ENCODE measurements at places on chromosomes 2 and 18.
A peak's percentile ranks its signal among the peaks of the same experiment; 100 is the strongest.

DNA sequence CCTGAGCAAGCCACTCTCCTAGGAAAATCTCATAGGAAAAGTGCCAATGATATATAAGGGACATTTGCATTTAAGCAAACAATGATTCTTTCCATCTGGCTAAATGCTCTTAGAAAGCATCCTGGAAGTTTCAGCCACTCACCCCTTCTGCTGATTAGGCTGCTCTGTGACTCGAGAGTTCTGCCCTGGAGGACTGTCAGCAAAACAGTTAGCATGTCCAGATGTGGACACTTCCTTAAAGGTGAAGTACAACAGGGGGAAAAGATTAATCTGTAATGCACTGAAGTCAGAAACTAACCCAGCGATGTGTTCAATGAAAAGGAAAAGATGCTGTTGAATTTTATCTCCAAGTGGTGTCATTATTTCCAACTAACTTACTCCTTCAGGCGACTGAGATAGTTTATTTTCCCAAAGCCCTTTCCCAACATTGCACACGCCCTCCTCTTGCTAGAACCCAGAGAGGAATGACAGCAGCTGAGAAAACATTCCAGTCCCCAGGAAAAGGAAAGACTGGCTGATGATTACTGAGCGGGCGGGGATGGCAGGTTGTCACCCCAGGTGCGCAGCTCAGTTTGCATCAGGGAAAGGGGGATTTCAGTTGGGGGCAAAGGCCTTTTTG lies 214.0 kb downstream of the SS18 start:
- DNase-seq = no peak

GRCh38 chr2:120883607-120884440 lies 148.2 kb downstream of the GLI2 start:
- no peak for DNase-seq

DNA sequence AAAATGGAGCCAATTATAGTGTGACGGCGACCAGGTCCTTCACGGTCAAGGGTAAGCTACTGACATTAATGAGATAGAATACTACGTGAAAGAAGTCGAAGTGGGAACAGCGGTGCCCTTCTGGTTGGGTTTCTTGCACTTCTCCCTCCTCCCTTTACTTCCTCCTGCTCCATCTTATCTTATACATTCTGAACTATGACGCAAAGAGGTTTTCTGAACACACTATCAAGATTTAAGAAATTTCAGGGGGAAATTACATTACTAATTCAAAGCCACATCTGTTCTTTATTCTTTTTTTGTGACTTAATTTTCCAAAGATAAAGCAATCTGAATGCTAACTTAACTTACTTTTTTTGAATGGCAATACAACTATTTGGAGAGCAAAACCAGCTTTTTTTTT lies 14.8 kb upstream of the IL18R1 start:
- no peak for DNase-seq

- DNase-seq = no peak
These were observed 336.4 kb downstream of the EIPR1 start for GRCh38 chr2:3041246-3041645.

GRCh38 chr2:58634653-58635370 lies 393.7 kb upstream of the FANCL start:
- no peak for DNase-seq

DNA sequence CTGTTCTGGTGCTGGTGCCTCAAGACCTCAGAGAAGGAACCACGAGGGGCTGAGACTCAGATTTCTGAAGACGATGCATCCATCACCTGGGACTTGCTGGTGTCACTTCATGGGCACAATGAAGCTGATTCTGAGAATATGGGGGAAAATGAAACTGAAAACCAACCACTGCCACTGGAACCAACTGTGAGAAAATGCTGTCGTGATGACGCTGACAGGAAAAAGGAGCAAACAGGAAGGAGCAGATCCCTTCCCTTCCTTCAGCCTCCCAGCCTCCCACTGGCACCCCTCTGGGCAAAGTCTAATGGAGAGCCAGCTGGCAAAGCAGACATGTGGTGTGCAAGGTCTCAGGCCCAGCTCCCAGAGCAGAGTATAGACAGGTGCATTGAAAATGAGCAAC lies 109.7 kb downstream of the FOXI3 start:
- no peak for DNase-seq

DNA sequence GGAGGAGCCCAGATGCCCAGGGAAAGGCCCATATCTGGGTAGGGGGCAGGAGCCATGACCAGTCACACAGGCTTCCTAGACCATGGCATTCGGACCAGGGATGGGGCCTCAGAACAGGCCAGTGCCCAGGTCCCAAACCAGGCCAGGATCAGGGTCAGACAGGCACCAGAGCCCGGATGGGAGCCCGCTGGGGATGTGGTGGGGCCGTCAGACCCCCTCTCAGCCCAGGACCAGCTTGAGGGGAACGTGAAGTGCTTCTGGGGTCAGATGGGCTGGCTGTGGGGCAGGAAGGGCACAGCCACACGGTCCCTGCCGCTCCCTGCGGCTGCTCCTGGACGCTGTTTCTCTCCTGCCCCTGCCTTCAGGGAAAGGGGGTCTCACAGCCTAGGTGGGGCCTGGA lies 39.1 kb downstream of the SNED1 start:
- no peak for DNase-seq

GRCh38 chr2:190318931-190319554 lies 583 bp downstream of the HIBCH start:
- no peak for DNase-seq

DNA sequence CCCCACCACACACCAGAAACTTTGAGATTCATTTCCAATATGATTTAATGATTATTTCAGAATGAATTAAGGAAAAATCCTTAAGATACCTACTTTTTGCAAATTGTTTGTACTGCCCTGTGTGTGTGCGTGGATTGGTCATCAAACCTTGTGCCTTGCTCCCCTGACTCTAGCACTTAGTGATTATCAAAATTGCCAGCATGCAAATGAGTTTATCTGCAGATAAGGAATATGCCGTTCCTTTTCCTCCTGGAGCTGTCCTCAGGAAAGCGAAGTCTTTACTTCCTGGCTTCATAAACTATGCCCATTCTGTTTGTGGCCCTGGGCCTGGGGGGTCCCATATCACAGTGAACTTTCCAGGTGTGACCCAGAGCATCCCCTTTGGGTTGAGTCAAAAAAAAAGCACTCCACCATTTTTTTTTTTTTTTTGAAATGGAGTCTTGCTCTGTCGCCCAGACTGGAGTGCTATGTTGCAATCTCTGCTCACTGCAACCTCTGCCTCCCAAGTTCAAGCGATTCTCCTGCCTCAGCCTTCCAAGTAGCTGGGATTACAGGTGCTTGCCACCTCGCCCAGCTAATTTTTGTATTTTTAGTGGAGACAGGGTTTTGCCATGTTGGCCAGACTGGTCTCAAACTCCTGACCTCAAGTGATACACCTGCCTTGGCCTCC lies 11.4 kb downstream of the CHMP1B start:
- DNase-seq = no peak

DNA sequence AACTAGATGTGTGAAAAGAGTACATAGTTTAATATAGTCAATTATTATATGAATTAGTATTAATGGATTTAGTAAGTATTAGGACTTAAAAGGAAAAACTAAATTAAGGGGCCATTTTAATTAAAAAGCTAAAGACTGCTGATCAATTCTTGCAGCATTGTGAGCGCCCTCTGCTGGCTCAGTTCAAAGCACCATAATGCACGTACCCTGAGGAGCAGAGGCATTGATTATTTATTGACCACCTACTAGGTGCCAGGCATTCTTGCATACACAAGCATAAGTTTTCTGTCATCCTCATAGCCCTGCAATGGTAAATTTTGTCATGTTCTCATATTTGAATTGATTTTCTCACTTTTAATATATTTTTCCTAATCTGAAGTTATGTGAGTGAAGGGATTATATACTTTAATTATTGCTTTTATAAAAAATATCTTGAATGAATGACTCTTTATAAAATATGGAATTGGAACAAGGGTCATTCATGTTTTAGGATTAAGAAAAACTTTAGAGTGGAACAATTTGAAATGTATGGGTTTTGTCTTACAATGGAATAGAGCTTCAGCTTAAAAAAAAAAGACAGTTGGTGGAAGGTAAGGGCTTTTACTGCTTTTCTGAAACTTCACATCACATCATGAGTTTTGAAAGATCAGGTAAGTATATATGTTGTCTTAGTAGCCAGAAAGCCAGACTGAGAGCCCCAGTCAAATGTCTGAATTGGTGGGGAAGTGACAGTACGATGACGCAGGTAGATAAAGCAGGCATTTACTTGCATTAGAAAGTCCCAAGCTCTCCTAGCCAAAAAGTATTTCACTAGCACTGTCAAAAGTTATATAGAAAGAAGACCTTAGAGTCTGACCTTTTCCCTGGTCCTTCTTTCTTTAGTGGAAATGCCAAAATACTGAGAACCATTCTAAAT lies 9.7 kb downstream of the ITGA4 start:
- peak; percentile 1 for DNase-seq

GRCh38 chr2:215692387-215693079 lies 256.7 kb upstream of the FN1 start:
- DNase-seq = no peak

GRCh38 chr2:16584824-16585540 lies 80.7 kb downstream of the CYRIA start:
- DNase-seq = no peak

DNA sequence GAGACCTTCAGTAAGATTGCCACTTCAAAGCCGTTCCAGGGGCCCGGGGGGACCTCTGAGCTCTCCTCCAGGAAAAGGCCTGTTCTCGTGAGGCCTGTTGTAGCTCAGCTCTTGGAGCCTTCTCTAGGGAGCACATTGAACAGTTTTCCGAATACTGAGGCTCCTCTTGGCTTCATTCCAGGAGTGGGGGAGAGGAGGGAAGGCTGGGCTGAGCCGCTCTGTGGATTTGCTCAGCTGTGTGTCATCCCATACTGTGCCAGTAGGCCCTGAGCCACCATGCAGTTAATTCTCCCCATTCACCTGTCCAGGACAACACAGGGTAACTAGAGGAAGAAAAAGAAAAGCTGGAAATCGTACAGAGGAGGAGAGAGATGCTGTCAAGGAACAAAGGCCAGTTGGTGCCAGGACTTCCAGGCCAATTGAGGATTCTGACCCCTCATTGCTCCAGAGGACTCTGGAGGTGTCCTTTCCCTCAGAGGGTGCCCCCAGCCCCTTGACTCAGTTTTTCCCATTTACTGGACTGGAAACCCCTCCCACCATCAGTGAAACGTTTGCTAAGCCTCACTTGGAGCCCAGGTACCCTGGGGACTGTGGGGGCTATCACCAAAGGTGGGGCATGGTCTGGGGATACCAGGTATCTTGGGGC lies 41.4 kb downstream of the HS1BP3 start:
- peak; percentile 68 for DNase-seq

DNA sequence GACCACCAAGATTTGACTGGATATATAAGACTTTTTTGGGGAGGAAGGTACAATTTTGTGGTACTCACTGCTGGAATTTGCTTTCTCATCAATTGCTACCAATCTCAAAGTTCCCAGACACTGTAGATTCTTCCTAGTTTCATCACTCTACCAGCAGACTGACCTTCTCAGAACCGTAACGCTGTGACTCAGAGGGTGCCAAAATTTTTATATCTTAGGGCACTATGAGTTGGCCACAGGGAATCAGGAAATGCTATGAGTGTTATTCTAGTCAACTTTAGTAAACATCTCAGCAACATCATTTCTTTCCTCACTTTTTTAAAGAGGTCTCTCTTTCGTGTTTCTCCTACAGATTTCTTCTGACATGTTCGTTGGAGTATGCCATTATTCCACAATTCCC lies 499.0 kb downstream of the TMX3 start:
- no peak for DNase-seq

- no peak for DNase-seq
These were observed 69.9 kb upstream of the BCL2L11 start for GRCh38 chr2:111050701-111051376.

GRCh38 chr2:235920216-235920865 lies 247.8 kb downstream of the GBX2 start:
- DNase-seq = no peak

GRCh38 chr2:126409850-126410249 lies 246.1 kb upstream of the GYPC start:
- no peak for DNase-seq

GRCh38 chr2:59726228-59727120 lies 827.0 kb downstream of the BCL11A start:
- no peak for DNase-seq

DNA sequence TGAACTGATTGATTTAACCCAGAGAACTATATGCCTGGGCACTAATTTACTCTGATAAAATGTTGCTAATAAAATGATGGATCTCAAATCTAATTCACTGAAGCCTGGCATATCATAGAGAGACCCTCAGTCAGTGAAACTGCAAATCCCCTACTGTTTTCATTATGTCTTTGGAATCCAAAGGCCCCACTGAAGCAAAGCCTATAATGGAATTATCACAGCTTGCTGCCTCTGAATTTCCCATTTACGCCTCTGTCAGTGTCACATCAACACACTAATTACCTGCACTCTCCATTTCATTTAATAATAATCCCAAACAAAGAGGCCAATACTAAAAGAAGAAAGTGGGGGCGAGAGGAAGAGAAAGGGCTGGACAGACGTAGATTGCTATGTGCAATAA lies 470.9 kb downstream of the MBD2 start:
- DNase-seq = peak; percentile 3

DNA sequence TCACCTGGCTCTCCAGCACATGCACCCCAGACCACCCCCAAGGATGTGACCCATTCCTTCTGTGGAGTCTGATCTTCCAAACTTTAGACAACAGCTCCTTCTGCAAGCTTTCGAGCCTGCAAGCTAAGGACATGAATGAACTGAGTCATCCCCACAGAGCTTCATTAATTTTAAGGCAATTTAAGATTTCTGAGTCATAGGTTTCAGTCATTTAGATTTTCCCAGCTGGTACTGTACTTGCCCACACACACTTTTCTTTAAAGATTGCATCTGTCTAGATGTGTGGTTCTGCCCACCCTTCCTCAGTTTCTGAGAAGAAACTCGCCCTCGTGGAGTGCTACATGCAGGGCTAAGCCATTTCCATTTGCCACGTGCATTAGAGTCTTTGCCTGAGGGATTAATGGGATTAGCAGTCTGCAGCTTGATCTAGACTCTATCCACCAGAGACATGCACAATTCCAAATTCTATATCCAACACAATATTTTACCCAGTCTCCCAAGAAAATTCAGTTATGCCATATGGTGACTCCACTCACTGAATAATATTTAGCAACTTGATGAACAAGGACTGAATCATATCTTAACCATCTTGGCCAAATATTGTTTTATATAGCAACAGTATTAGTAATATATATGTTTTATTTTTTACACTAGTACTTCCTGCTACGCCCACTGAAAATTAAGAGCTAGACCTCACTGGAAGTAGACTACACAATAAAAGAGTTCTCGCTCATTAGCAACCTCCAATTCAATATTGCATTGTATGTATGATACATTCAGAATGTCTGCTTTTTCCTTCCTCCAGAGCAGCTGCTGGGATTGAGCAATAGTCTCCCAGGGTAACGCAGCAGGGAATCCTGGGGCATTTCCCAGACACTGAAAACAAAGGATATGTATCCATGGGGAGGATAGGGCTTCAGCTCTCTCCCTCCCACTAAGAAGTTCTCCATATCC lies 14.3 kb upstream of the TRIB2 start:
- no peak for DNase-seq

All from NCI-H1092 (cell line).